ENCODE measurements at places on chromosomes 6 and 20. TPM values are rescaled to one million over a fixed set of nuclear protein-coding genes. Genes with fewer than 3 reads are reported as not detected.

DNA sequence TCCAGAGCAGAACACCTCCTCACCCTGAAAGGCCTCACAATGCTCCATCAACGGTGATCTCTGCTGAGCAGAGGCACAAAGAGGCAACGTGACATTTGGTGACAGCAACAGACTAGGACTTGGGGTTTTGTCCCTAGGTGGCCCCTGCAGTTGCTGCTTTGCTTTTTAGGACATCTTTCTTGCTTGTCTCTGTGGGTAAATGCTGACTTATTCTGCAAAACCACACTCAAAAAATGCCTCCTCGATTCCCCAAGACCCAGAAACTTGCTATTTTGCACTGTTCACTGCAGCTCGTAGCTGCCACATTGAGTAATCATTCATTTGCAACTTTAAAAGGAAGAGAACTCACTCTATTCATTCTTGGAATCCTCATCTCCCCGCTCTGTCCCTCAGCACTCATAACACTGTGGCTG, 209.9 kb downstream of the LY86 start:
- H3K4me3 ChIP-seq = no peak overlapping the region
- H3K36me3 ChIP-seq = no peaks in the 10 kb centered on the region
- no peaks in the 10 kb centered on the region for H3K4me1 ChIP-seq

DNA sequence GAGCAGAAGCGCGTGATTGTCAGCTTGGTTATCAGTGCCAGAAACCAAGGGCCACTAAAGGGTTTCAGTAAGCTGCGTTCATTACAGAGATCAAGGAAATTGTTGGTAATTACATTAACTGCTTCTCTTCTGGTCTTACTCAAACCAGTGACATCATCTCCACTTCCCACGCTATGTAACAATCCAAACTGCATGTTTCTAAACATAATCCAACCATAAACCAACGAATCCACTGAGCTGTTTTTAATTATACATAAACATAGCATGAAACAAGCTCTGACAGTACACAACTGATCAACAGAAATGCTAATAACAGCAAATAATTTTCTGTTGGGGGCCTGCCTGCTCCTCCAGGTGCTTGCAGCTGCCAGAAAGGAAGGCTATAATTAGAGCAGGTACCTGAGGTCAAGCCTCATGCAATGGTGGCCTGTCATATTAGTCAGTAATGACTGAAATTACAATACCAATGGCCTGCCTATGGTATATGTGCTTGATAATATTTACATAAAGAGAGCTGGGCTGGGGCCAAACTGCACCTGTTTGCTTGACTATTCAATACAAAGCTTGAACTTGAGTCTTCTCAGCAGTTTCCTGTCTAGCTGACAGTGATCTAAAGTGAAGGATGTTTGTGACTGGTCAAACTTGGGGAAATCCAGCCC, 40.1 kb downstream of the ILRUN start:
- H3K36me3 ChIP-seq = peaks cover 14% of the 10 kb centered on the region
- H3K4me3 ChIP-seq = peak overlapping the region; percentile 61
- H3K27me3 ChIP-seq = no peaks in the 10 kb centered on the region
- peaks cover 52% of the 10 kb centered on the region for H3K4me1 ChIP-seq
- no peak for DNase-seq
- H3K27ac ChIP-seq = peak overlapping the region; percentile 95

DNA sequence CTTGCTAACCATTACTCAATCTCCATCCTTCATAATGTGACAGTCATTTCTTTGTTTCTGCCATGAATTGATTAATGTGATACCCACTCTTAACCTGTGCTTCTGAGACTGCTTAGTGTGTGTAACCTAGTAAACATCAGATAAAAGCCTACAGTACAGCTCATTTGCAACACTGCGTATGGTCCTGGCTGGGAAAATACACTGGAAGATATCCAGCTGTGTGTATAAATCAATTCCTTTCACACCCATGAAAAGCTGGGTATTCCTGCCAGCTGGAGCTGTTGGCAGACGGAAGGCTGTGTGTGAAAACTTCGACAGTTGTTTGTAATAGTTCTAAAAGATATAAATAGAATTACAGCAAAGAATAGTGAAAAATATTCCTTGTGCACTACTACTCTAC, 509.2 kb downstream of the FRK start:
- H3K36me3 ChIP-seq = no peaks in the 10 kb centered on the region
- no peaks in the 10 kb centered on the region for H3K27me3 ChIP-seq
- no peak overlapping the region for H3K27ac ChIP-seq
- no peaks in the 10 kb centered on the region for H3K4me1 ChIP-seq
- no peak overlapping the region for H3K4me3 ChIP-seq

DNA sequence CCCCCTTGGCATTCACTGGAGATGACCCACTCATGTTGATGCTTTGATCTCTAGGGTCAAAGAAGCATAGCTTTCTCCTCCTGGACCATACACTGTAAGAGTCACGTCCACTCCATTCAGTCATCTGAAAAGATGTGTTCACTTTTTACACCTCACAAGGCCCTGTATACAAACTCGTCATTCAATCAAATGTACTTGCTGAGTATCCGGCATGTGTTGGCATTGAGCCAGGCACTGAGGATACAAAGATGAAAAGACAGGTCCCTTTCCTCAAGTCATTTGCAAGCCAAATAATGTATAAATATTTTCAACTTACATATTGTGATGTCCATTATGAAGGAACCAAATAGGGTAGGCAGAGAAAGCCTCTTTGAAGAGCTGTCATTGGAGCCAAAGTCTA, 32.6 kb upstream of the CSNK2A1 start:
- H3K27me3 ChIP-seq = peaks cover 28% of the 10 kb centered on the region
- H3K4me3 ChIP-seq = no peak overlapping the region
- peak overlapping the region; percentile 27 for H3K27ac ChIP-seq
- H3K36me3 ChIP-seq = no peaks in the 10 kb centered on the region

- no peak overlapping the region for H3K4me3 ChIP-seq
- no peaks in the 10 kb centered on the region for H3K27me3 ChIP-seq
- no peak overlapping the region for H3K27ac ChIP-seq
- no peaks in the 10 kb centered on the region for H3K4me1 ChIP-seq
Observed at GRCh38 chr6:73085443-73085871, 139.8 kb downstream of the KHDC1L start.

COL21A1 gene
- total RNA-seq = 0.65 TPM

HDGFL1 gene
- not detected for total RNA-seq
